Lower leg skin (tissue), 4 donors: ENCODE measurements at places on chromosomes 11 and 22. TPM values are rescaled to one million over a fixed set of nuclear protein-coding genes. Genes with fewer than 3 reads are reported as not detected.

DNA sequence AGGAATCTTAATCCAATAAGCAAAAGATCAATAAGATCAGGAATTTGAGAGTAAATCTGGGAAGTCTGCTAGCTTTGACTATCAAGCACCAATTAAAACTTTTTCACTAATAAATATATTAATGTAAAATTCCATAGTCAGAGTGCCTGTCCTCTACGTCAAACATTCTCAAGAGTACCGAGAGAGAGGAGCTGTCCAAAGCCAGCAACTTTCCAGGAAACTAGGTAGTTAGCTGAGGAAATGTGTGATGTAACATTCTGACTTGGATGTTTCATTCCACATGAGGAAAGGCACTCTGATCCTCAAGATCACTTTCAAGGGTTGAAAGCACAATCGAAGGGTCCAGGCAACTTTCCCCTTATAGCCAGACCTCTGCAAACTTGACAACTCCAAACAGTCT is 113.2 kb downstream of the STK33 start:
- DNase-seq = no peak

ARL2 gene
- total RNA-seq = 112 TPM

TSSK2 gene
- total RNA-seq = not detected

ACP2 gene
- 22.7 TPM for total RNA-seq

XRRA1 gene
- total RNA-seq = 12.6 TPM

GRCh38 chr11:65886826-65887722 is 1.2 kb downstream of the FIBP start:
- DNase-seq = no peak

GRCh38 chr11:66970807-66971442 is 4.2 kb upstream of the C11orf86 start:
- peak; percentile 62 for DNase-seq

DNA sequence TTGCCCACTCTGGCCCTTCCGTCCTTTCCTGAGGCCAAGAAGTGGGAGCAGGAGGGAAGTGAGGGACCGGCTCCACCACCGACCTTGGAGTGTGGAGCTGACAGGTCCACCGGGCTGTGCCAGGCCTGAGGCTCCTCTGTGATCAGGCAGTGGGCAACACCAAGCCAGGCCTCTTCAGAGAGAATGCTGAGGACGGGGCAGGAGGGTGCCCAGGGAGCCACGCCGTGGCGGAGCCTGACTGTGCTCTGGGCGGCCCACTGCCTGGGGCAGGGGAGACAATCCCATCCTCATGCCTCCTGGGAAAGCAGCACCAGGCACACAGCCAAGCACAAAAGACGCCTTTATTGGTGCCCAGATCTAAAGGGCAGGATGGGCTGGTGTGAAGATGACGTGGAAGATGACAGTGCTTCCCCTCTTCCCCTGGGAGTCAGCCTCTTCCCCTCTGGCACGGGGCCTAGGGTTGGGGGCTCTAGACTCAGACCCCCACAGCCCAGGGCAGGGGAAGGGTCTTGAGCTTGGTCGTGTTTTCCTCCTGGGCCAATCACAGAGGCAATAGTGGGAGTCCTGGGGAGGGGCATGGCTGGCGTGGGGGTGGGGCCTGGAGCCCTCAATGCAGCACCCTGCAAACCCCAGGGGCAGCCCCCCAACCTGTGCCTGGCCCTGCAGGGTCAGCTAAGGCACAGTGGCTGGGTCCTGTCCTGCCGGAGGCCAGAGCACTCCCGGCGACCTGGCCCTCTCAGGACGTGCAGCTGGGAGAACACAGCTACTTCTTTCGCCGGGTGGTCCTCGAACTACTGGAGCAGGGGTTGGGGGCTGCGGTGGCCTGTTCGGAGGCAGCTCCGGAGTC is 4.7 kb downstream of the LMF2 start:
- DNase-seq = no peak

DNA sequence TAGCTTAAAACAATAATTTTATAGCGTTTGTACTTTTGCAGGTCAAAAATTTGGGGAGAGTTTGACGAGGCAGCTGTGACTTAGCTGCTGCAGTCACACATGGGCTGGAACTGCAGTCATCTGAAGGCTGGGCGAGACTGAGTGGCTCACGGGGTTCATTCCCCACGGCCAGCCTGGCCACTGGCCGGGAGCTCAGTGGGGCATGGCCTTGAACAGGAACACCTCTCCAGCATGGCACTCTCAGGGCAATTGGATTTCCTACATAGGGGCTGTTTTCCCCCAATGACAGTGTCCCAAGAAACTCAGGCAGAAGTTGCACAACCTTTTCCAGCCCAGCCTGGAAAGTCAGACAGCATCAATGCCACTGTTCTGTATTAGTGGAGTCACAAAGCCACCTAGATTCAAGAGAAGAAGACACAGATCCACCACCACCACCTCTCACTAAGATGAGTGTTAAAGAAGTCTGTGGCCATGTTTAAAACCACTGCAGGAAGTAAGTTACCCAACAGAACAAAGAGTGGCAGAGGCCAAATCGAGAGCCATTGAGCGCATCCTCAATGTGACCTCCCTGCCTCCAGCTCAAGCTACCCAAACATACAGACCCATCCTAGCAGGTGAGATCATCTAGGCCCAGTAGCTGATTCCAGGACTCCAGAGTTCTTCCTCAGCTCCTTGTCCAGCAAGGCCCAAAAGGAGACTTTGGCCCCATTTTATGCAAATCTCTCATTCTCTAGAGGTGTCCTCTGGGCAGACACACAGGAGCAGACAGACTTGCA is 618.7 kb upstream of the CADM1 start:
- no peak for DNase-seq

GRCh38 chr11:107716884-107717532 is 5.2 kb upstream of the SLN start:
- no peak for DNase-seq

GRCh38 chr11:61619471-61620226 is 38.8 kb upstream of the SYT7 start:
- DNase-seq = no peak

ABCG4 gene
- 0.52 TPM for total RNA-seq

GAS2 gene
- 2.1 TPM for total RNA-seq

- DNase-seq = no peak
Observed at GRCh38 chr11:11538277-11538960, 83.4 kb downstream of the GALNT18 start.

DNA sequence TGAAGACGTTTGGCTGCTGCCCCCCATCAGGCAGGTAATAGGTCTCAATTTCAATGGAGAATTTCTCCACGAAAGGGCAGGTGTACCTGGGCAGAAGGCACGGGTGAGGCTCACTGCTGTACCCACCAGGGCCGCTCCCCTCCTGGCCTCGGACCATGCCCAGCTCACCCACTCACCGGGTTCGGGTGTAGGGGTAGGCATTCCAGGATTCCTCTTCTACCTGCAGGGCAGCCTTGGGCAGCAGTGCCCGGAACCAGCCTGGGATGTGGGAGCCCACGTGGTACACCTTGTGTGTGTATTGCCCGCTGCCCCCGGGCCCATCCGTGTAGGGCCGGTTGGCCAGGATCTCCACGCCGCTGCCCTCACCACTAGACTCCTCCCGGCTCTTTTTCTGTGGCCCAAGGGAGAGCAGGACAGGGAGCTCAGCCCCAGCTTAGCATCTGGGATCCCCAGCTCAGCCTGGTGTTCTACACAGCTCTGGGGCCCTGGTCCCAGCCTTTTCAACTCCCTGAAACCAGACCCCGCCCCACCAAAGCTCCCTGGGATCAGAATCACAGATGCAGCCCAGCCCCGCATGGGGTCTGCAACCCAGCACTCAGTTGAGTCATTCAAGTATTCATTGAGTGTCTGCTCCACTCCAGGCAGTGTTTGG is 2.7 kb downstream of the PITPNM1 start:
- no peak for DNase-seq

- DNase-seq = no peak
Observed at GRCh38 chr22:44777364-44777755, 25.0 kb downstream of the ARHGAP8 start.

DNA sequence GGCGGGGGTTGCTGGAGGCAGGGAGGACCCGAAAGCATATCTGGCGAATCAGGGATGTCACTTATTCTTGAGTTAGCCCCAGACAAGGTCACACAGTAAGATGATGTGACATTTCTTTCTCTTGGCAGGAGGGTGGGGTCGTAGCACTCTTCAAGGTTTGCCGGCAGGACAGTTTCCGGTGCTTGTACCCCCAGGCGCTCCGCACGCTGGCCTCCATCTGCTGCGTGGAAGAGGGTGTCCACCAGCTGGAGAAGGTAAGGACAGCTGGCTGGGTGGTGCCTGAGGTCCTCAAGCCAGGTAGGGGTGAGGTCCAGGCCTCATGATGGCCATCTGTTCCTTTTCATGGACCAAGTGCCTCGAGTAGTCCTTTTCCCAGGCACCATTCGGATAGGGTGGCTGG is 86.0 kb downstream of the INSC start:
- DNase-seq = no peak

DNA sequence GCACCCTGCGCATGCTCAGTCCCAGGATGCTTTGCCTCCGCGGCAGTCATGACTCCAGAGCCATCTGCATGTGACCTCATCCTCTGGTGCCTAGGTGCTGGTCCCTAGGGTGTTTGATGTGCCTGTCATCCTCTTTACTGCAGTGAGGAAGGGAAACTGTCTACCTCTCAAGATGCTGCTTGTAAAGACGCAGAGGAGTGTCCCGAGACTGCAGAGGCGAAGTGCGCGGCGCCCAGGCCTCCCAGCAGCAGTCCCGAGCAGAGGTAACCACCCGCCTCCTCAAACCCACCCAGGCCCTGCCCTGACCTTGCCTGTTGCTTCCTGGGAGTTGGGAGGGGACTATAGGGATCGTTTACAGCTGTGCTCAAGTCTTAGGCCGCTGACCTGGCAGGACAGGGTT is 74.6 kb upstream of the GAL start:
- DNase-seq = no peak

DNA sequence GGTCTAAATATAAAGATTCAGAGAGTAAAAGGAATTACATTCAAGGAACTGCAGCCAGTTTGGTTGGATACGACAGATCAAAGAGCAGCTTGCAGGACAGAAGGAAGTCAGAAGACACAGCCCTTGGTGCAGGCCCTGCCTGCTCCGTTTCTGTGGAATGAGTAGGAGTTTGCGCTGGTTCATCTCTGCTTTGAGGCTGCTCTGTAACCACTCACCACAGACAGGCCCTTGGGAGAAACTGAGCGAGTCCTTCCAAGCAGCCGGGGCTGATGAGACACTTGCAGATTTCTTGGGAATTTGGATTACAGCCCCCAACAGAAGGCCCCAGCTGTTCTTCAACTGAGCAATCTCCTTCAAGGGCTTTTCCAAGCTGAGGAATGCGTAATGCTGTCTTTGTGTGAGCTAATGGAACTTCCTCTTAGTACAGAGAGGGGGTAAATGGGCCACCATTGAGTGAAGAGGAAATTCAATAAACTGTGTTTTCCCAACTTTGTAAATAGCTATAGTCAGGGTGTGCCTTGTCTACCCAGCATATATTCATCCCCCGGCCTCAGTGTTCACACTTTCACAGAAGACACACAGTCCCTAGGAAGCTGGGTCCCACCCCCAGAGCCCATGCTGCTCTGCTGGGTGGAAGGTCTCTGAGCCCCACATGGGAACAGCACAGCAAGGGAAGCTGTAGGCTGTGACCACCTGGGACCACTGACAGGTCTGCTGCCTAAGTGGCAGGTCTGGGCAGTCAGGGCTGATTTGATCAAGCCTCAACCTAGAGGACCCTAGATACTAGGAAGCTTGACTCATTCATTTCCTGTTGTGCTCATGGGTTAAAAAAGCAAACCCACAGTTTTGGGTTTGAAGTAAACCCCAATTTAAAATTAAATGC is 16.6 kb downstream of the IL10RA start:
- peak; percentile 72 for DNase-seq

GRCh38 chr11:63553759-63554158 is 9.4 kb downstream of the PLAAT2 start:
- DNase-seq = no peak
